ENCODE measurements at places on chromosomes 3 and 15. TPM values are rescaled to one million over a fixed set of nuclear protein-coding genes. Genes with fewer than 3 reads are reported as not detected.
A peak's percentile ranks its signal among the peaks of the same experiment; 100 is the strongest.

UBA7 gene
- total RNA-seq = 187 TPM

GRCh38 chr3:138850151-138850550, 15.4 kb upstream of the PIK3CB start:
- H3K4me3 ChIP-seq = no peak overlapping the region
- H3K36me3 ChIP-seq = no peaks in the 10 kb centered on the region
- H3K27me3 ChIP-seq = no peaks in the 10 kb centered on the region
- H3K27ac ChIP-seq = no peak overlapping the region

DNA sequence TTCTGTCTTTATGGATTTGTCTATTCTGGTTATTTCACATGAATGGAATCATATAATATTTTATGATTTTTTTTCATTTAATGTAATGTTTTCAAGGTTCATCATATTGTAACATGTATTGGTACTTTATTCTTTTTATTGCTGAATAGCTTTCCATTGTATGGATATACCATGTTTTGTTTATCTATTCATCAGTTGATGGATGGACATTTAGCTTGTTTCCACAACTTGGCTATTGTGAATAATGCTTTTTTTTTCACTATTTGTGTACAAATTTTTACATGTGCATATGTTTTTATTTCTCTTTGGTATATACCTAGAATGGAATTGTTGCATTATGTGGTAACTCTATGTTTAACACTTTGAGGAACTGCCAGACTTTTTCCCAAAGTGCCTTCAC, 64.7 kb downstream of the PFN2 start:
- DNase-seq = no peak
- H3K36me3 ChIP-seq = peaks cover 2% of the 10 kb centered on the region
- H3K27ac ChIP-seq = no peak overlapping the region
- H3K4me1 ChIP-seq = no peaks in the 10 kb centered on the region
- no peaks in the 10 kb centered on the region for H3K27me3 ChIP-seq
- no peak overlapping the region for H3K4me3 ChIP-seq

DNA sequence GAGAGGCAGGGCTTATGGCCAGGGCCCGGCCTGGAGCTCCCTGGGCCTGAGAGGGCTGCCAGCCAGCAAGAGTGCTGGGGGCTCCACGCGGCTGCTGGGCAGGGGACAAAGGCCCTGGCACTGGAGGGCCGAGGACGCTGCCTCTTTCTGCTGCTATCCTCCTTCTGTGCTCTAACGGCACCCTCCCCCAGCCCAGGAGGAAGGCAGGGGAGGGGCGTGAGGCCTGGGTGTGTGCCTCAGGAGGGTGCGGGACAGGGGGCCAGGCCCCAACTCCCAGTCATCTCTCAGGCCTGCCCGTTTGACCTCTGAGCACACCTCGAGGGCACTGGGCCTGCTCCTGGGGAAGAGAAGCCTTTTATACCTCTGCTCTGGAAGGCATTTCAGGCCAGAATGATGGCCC, 115.5 kb downstream of the ADCY5 start:
- no peak overlapping the region for H3K4me3 ChIP-seq
- H3K27me3 ChIP-seq = no peaks in the 10 kb centered on the region
- H3K36me3 ChIP-seq = no peaks in the 10 kb centered on the region
- H3K27ac ChIP-seq = no peak overlapping the region

ZMYND10 gene
- total RNA-seq = 5.1 TPM

GRCh38 chr15:99954361-99955180, 221.3 kb upstream of the LYSMD4 start:
- H3K4me3 ChIP-seq = no peak overlapping the region
- no peaks in the 10 kb centered on the region for H3K4me1 ChIP-seq
- H3K27ac ChIP-seq = no peak overlapping the region
- H3K36me3 ChIP-seq = no peaks in the 10 kb centered on the region
- peaks cover 2% of the 10 kb centered on the region for H3K27me3 ChIP-seq

DNA sequence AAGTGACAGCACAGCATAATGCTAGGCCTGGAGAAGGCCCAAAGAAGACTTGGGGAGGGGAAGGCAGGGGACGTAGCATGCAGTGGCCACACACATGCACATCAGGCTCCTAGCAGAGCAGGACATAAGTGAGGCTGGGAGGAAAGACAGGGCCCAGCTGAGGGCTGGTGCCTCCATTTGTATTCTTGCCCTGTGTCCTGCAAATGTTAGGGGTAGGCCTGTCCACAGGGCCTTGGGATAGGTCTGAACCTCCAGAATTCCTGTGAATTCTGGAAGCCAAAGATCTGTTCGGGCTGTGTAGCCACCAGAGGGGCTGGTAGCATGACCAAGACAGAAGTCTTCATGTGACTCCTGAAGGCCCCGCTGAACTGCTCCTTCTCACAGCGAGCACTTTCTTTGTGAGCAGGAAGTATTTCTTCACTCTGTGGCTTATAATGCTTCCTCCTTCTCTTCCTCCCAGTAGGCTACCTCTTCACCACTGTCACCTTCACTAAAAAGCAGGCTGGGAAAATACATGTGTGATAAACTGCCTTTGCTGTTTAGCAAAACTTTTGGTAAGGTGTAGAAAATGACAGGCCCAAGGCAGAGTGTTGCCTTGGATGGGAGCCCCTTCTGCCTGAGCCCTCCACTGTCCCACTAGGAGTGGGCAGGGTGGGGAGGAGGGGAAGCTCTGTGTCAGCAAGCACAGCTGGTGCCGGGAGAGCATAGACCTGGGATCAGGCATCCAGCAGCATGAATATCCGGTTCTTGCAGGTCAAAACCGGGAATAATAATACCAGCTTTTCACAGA, 8.4 kb downstream of the CERS3 start:
- no peaks in the 10 kb centered on the region for H3K27me3 ChIP-seq
- peak overlapping the region; percentile 90 for H3K27ac ChIP-seq
- H3K4me3 ChIP-seq = peak overlapping the region; percentile 49
- peaks cover 21% of the 10 kb centered on the region for H3K4me1 ChIP-seq
- H3K36me3 ChIP-seq = peaks cover 3% of the 10 kb centered on the region

MINAR1 gene
- total RNA-seq = 0.71 TPM

DNA sequence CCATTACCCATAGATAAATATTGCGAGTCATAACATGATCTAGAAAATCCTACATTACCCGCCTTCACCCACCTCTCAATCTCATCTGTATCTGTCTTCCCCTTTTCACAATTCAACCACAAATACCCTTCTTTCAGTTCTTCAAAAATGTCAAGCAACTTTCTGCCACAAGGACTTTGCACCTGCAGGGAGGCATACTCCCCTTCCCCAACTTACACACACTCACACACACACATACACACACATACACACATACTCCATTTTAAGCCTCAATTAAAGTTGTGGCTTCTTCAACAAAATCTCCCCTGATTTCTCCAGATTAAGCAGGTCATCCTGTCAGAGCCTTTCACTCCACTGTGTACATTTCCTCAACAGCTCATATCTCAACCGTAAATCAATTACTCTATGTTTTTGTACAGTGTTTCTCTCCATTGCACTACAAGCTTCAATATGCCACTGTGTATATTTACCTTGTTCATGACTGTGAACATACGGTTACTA, 33.1 kb upstream of the CCDC50 start:
- no peak overlapping the region for H3K27ac ChIP-seq
- no peaks in the 10 kb centered on the region for H3K36me3 ChIP-seq
- no peak for DNase-seq
- no peaks in the 10 kb centered on the region for H3K4me1 ChIP-seq
- H3K27me3 ChIP-seq = no peaks in the 10 kb centered on the region

P2RY13 gene
- not detected for total RNA-seq

- DNase-seq = no peak
- peaks cover 11% of the 10 kb centered on the region for H3K4me1 ChIP-seq
- H3K4me3 ChIP-seq = peak overlapping the region; percentile 77
- H3K27me3 ChIP-seq = peaks cover 56% of the 10 kb centered on the region
Measured at GRCh38 chr3:66038384-66038725, 363 bp downstream of the MAGI1 start.

DNA sequence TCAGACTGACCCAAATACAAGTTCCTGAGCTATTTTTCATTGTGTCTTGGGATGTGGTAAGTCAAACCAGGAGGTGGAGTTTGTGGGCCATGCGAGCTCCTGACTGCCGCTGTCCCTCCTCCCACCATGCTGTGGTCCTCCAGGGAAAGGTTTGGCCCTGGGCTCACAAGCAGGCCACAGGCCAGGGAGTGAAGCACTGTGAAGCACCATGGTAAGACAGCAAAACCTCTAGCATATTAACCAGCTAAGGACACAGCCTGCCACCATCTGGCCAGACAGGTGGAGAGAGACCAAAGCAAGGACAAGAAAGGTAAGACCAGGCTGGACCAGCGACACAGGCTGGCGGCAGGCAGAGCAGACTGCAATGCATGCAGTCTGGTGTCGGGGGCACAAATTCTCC, 15.3 kb downstream of the RAB43 start:
- H3K27ac ChIP-seq = peak overlapping the region; percentile 67
- peaks cover 52% of the 10 kb centered on the region for H3K36me3 ChIP-seq
- H3K4me3 ChIP-seq = no peak overlapping the region
- H3K4me1 ChIP-seq = peaks cover 61% of the 10 kb centered on the region

- H3K27me3 ChIP-seq = no peaks in the 10 kb centered on the region
- H3K27ac ChIP-seq = no peak overlapping the region
- H3K4me1 ChIP-seq = peaks cover 27% of the 10 kb centered on the region
- no peaks in the 10 kb centered on the region for H3K36me3 ChIP-seq
Measured at GRCh38 chr3:151875759-151876158, 2.3 kb downstream of the SUCNR1 start.

- no peak overlapping the region for H3K4me3 ChIP-seq
- H3K27me3 ChIP-seq = peaks cover 14% of the 10 kb centered on the region
- H3K27ac ChIP-seq = no peak overlapping the region
- no peak for DNase-seq
Measured at GRCh38 chr15:69135499-69135898, 24.9 kb upstream of the GLCE start.

CYP8B1 gene
- not detected for total RNA-seq

GRCh38 chr3:47661121-47661752, 82.6 kb upstream of the CSPG5 start:
- H3K4me3 ChIP-seq = no peak overlapping the region
- DNase-seq = no peak
- H3K36me3 ChIP-seq = peaks cover 42% of the 10 kb centered on the region
- H3K27me3 ChIP-seq = no peaks in the 10 kb centered on the region
- no peak overlapping the region for H3K27ac ChIP-seq
- no peaks in the 10 kb centered on the region for H3K4me1 ChIP-seq

STAC gene
- total RNA-seq = not detected

Measured in activated CD8-positive, alpha-beta T cell treated with anti-CD3 and anti-CD28 coated beads, Interleukin-2, amount 10 ng/mL, durations not matched to agents 7 days and 5 days (primary cell).